Renal cortex interstitium (tissue), 15 donors: ENCODE measurements at places on chromosomes 16 and 17. TPM values are rescaled to one million over a fixed set of nuclear protein-coding genes. Genes with fewer than 3 reads are reported as not detected.

- DNase-seq = no peak
Observed at GRCh38 chr17:31494259-31495021, 103.0 kb downstream of the RAB11FIP4 start.

Gene ZPBP2
- not detected for polyA plus RNA-seq

DNA sequence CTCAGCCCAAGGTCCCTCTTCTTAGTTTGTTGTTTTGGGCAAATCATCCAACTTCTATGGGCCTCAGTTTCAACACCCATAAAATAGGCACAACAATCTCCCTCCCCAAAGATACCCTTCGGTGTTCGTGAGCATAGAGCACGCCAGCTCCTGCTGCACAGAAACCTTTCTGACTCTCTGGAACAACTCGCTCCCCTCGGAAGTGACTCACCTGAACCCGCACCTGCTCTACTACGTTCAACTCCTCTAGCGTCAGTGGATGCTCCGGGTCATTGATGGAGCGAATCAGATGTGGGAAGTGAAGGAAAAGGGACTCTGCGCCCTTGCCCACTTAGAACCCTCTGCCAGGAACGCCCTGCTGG, 445 bp downstream of the CIAO2B start:
- no peak for DNase-seq

GRCh38 chr16:4646773-4647643, 22.4 kb downstream of the MGRN1 start:
- DNase-seq = no peak

DNA sequence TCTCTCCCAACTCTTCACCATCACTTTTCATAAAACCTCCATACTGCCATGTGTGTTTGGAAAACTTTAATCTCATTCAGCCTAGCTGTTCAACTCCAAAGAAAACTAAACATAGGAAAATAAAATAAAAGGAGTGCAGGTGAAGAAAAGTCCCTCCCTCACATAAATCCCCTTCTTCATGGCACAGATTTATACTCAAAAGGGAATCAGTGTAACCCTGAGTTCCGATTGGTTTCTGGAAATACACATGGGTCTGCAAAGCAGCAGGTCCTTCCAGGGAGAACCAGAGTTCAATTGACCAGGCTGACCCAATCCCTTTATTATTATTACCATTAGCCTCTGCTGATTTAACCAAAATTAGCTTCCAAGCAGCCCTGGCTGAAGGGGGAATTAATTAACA, 8.9 kb upstream of the HOXB2 start:
- DNase-seq = no peak

Gene CEMP1
- polyA plus RNA-seq = 1.8 TPM

Gene KRTAP1-5
- polyA plus RNA-seq = not detected

GRCh38 chr17:42833767-42834422, 698 bp downstream of the PSME3 start:
- DNase-seq = no peak

- DNase-seq = no peak
Observed at GRCh38 chr17:4554441-4554996, 665 bp downstream of the MYBBP1A start.

Gene C17orf78
- polyA plus RNA-seq = 0.23 TPM

DNA sequence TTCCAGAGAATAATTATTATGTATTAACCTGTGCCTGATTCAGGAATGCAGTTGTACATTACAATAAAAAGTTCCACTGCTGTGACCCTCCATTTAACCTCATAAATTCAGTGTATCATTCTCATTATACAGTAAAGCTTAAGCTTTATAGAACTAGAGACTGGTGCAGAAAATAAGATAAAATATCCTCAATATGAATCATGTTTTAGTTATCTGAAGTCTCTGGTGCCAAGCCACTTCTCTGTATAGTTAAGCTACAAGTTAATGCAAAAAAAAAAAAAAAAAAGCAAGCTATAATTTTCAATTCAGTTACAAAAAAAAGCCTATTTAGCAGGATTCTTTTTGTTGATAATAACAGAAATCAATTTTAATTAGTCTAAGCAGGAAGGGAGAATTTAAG, 22.4 kb upstream of the SMIM36 start:
- no peak for DNase-seq

Gene SNX11
- polyA plus RNA-seq = 19.2 TPM

DNA sequence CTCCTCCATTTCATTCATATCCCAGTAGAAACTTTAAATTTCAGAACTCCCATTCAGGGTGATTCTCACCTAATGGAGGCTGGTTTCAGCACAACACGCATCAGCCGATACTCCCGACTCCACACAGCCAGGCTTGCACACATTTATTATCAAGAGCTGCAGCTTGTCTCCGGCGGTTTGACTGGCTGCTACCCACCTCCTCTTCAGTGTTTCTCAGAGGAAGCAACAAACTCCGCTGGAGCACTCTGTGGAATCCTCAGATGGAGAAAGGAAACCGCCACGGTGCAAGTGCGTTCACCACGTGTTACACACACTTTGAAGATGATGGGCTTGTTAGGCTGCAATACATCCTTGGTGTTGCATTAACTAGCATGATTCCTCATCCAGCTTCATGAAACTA, 39.7 kb upstream of the NUDT7 start:
- DNase-seq = no peak

- no peak for DNase-seq
Observed at GRCh38 chr17:6480303-6480675, 36.0 kb downstream of the PIMREG start.

DNA sequence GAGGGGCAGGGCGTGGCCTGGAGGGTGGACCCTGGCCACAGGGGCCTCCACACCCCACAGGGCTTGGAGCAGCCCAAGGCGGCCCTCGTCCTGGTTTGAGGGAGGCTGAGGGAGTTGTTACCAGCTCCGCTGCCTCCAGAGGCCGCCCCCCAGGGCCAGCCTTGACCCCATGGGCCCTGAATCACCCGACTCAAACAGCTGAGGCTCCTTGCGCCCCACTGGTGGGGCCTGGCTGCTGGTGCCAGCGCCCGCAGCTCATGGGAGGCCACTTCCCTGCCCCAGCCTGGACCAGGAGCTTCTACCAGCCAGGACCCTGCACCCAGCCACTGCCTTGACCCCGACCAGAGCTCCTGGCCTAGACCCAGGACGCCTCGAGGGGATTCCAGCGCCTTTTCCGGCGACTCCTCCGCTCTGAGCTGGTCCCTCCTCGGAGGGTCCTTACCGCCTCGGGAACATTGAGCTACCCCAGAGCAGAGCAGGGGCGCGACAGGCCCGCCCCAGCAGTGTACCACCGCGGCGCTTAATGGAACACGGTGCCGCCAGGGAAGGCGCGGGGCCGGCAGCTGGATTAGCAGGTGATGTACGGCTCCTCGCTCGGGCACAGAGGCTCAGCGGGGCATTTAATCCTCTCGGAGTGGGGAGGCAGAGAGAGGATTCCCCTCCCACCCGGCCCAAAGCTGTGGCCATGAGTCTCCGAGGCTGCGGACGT, 37.2 kb downstream of the GSE1 start:
- DNase-seq = no peak

Gene CLEC19A
- 0.27 TPM for polyA plus RNA-seq

Gene NDUFAF8
- 51.8 TPM for polyA plus RNA-seq

DNA sequence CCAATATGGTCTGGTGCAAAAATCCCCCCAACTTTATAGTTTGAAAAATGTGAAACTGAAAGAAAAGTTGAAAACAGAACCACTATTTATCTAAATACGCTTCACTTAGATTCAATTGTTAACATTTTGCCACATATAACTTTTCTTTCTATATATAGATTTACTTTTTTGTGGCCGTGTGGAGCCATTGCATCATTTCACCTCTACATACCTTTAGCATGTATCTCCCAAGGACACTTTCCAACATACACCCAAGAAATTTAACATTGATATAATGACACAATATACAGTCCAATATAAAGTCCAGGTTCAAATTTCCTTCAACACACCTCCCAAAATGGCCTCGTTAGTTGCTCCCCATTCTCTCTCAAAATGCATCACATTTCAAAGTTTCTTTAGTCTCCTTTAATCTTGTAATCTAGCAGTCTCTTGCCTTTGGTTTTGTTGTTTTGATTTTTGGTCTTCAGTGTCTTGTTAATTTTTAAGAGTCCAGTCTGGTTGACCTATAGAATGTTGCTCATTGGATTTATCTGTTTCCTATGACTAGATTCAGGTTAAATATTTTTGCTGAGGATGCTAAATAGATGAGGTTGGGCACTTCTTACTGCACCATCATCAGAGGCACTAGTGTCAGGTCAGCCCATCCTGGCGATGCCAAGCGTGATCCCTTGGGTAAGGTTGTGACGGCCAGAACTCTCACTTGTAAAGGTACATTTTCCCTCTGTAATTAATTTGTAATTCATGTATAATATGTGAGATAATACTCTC, 64.3 kb upstream of the BCAR1 start:
- no peak for DNase-seq

GRCh38 chr16:71693164-71693563, 31.3 kb downstream of the PHLPP2 start:
- no peak for DNase-seq

GRCh38 chr17:46950342-46950996, 27.5 kb downstream of the GOSR2 start:
- DNase-seq = no peak

Gene KCNH6
- 1.7 TPM for polyA plus RNA-seq

DNA sequence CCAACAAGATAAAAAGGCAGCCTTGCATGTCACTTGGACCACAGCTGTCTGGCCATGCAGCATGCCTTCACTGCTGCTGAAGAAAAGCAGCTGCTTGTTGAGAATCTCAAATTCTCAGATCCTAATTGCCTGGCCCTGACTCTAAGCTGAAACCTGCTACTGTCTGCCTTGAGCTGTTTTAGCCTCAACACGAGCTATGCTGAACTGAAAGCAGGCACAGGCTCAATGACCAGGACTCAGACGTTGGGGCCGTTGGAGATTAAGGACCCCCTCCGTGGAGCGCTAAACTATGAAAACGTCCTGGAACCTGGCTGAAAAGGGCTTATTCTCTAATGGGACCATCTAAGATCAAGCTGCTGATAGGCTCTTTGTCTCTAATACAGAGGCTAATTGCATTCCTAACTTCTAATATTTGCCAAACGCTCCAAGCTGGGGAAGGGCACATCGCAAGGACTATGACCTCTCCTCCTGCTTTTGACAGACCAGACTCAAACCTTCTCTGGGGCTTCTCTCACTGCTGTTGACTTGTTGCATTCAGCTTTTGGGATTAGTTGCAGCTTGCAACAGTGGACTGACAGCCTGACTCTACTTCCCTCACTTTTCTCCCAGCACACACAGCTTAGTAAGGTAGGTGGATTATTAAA, 4.6 kb upstream of the PLK1 start:
- no peak for DNase-seq

- DNase-seq = no peak
Observed at GRCh38 chr16:56196381-56196780, 5.1 kb downstream of the GNAO1 start.

GRCh38 chr17:75774991-75775668, 9.5 kb upstream of the UNK start:
- no peak for DNase-seq

DNA sequence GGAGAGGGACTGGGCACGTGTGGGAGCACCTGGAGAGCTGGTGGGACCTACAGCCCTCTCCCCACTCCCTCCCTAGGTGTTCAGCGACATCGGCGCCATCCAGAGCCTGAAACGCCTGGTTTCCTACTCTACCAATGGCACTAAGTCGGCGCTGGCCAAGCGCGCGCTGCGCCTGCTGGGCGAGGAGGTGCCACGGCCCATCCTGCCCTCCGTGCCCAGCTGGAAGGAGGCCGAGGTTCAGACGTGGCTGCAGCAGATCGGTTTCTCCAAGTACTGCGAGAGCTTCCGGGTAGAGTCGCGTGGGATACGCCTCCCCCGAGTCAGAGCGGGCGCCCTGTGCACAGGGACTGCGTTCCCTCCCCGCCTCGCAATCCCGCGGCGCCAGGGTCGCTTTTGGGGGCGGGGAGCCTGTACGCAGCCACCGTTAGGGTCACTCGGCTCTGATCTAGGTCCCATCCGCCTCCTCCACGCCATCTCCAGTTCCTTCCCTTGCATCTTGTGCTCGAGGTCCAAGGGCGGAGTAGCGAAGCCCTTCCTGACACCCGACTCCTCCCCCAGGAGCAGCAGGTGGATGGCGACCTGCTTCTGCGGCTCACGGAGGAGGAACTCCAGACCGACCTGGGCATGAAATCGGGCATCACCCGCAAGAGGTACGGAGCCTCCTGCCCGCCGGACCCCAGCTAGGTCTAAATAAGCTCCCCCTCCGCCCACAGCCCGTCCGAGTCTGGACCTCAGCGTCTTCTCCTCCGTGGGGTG, 13.0 kb downstream of the SARM1 start:
- no peak for DNase-seq

Gene KRT33B
- not detected for polyA plus RNA-seq

Gene ABCC11
- 0.11 TPM for polyA plus RNA-seq

Gene TAT
- 0.04 TPM for polyA plus RNA-seq

Gene ARL17A
- 26.4 TPM for polyA plus RNA-seq

- DNase-seq = no peak
Observed at GRCh38 chr17:52536489-52536888, 378.0 kb upstream of the CA10 start.

Gene SLC26A11
- polyA plus RNA-seq = 25.1 TPM

- no peak for DNase-seq
Observed at GRCh38 chr17:74736513-74737298, at the start of gene RAB37. Gene RAB37 (plus strand): TSS chr17:74737256. CDS start chr17:74737273, 17 bp downstream.
